ENCODE measurements at places on chromosomes 2 and 18.

- DNase-seq, result no peak
Measured at GRCh38 chr2:45293182-45293581, 283.9 kb upstream of the SIX2 start.

DNA sequence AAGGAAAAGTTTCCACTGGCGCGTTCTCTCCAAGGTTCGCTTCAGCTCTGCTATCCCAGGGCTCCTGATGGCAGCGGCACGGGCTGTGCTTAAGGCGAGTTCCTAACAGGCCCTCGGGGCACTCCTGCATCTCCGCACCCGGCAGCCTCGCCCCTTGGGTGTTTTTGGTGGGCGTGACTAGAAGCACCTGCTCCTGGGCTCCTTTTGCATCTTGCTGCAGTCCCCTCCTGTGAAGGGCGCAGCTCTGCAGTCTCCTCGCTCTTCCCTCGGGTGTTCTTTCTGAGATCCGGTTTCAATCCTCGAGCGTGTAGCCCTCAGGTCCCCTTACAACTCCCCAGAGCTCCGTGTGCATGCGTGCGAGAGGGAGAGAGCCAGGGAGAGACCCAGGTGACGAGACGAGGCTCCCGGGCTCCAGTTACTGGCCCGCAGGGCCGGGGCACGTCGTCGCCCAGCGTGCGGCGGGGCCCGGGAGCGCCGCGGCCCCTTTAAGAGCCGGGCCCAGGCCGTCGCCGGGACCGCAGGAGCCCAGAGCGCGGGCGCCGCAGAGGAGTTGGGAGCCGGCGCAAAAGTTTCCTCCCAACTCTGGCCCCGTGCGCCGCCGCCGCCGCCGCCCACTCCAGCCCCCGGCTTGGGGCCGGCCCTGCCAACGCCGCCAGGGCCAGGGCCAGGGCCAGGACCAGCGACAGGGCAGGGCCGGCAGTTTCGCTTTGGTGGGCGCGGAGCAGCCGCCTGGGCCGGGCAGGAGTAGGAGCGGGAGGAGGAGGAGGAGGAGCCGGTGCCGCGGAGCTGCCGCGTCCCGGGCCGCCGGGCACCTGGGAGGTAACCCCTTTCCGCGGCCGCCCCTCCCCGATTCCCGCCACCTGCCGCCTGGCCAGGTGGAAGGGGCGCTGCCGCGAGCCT, at the start of gene PARD3B:
Gene PARD3B, plus strand, starts transcription at position 515 of the 900 bp plus-strand sequence. CDS start 525 bp downstream, outside the sequence.
- DNase-seq, result peak; percentile 89

DNA sequence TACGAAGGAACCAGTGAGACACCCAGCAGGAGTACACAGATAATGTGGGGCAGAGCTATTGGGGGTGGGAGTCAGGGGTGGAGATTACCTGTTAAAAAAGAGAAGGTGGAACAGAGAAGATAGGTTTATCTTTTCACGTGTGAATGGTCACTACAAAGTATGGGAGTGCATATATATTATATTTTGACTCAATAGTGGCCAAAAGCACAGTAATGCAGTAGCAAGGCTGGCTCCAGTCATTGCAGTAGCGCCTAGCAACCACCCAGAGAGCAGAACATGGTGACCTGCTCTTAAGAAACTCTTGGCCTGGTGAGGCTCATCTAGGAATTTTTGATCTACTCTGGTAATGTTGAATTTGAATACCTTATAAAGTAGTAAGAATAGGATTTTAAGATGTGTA, 1.0 kb downstream of the IMPACT start:
- no peak for DNase-seq

DNA sequence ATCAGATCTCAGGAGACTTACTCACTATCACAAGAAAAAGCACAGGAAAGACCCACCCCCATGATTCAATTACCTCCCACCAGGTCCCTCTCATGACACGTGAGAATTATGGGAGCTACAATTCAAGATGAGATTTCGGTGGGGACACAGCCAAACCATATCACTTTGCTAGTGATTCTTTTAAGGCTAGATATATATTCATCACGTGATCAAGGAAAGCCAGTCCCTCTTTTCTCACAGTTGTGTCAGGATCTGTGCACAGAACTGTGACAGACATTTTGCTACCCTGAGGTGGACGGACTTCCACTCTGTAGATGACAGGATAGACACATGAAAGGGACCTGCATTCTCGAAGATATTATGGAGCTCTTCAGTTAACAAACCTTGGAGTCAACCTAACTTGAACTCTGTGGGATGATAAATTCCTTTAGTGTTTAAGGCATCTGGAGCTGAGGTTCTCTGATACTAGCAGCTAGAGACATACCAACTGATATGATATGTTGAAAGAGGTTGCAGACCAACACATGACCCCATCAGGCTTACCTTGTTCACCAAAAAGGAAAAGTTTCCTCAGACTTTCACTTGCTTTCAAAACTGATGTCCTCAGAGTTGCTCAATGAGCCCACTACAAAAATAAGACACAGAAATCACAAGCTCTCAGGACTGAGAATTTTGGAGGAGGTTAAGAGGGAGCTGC, 66.3 kb upstream of the SCG2 start:
- no peak for DNase-seq

DNA sequence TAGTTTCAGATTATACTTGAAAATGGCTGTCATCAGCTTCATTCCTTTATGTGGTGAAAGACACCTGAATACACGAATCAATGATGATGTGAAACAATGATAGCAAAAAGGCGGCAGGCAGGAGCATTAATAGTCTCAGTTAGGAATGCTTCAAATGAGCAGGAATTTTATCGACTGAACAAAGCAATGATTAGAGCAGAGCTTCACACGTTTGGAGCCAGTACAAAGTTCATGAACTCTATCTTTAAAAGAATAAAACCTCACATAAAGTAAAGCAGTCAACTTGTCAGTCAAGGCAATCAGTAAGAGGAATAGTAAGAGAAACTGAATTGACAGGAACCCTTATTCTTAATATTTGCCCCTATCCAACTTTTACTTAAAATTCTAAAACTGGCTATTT, 78.4 kb upstream of the SERTAD2 start:
- DNase-seq, result no peak

GRCh38 chr2:20141056-20141762, 83.7 kb downstream of the SDC1 start:
- DNase-seq, result no peak

DNA sequence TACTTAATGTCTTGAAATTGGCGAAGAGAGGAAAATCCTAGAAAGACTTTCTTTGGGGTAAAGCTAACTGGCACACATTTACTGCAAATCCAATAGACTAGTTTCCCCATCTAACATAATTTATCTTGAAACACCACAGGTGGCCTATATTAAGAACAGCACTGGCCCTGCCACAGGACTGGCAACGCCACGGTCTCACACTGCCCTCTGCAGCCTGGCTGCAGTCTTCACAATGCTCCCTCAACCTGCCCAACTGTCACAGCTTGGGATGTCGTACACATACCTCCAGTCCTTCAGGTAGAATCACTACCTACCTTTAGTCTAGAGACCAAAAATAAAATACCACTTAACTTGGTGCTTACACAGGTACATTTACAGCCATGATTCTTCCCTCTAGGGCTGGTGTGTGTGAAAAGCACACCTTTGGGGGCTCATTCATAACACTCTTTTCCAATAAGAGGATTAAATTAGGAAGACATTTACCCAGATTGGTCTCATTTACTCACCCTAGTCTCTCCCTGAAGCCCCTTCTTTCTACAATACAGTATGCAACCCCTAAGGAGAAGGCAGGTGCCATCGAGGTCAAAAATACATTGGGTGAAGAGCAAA, 222.2 kb downstream of the C1D start:
- peak; percentile 32 for DNase-seq

DNA sequence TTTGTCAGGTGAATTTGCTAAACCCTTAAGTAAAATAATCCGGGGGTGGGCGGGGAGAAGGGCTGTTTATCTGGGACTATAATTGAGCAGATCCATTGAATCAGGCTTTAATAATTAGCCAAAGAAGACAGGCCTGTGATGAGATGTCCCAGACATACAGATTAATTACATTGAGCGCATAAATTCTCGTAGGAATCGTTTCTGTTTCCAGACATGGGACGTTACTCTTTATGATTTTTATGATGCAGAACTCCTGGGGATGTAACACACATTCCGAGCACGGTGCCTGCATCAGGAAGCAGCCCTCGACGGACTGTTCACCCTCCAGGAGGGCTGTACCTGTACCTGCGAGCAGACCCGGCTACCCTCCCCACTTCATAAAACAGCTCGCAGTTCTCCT, 88.9 kb downstream of the SMIM21 start:
- DNase-seq, result no peak

DNA sequence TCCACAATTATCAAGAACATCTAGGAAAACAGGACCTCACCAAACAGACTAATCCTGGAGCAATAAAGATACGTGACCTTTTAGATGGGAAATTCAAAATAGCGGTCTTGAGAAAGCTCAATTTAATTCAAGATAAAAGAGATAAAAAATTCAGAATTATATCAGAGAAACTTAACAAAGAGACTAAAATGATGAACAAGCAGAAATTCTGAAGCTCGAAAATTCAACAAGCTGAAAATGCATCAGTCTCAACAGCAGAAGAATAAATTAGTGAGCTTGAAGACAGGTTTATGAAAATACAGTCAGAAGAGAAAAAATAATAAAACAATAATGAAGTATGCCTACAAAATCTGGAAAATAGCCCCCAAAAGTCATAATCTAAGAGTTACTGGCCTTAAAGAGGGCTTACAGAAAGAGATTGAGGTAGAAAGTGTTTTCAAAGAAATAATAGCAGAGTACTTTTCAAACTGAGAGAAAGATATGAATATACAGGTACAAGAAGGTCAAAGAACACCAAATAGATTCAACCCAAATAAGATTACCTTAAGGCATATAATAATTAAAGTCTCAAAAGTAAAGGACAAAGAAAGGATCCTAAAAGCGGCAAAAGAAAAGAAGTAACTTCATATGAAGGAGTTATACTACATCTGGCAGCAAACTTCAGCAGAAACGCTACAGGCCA, 13.2 kb downstream of the ORC4 start:
- no peak for DNase-seq

DNA sequence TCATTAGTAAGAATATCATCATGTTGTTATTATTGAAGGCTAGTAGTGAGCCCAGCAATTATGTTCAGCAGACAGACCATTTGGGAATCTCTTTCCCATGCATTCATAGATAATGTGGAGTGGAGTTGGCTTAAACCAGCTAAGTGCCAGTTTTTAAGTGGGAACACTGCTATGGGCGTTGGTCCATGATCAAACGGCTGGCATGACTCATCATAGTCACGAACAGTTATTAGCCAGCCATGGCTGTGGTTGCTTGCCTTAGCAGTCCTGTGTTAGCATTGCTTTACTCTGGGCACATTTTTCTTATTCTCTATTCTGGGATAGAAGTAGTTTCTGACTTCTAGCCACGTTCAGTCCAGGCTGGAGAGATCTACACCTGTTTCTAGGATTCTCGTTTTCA, 17.7 kb downstream of the EIF4E2 start:
- DNase-seq, result no peak

DNA sequence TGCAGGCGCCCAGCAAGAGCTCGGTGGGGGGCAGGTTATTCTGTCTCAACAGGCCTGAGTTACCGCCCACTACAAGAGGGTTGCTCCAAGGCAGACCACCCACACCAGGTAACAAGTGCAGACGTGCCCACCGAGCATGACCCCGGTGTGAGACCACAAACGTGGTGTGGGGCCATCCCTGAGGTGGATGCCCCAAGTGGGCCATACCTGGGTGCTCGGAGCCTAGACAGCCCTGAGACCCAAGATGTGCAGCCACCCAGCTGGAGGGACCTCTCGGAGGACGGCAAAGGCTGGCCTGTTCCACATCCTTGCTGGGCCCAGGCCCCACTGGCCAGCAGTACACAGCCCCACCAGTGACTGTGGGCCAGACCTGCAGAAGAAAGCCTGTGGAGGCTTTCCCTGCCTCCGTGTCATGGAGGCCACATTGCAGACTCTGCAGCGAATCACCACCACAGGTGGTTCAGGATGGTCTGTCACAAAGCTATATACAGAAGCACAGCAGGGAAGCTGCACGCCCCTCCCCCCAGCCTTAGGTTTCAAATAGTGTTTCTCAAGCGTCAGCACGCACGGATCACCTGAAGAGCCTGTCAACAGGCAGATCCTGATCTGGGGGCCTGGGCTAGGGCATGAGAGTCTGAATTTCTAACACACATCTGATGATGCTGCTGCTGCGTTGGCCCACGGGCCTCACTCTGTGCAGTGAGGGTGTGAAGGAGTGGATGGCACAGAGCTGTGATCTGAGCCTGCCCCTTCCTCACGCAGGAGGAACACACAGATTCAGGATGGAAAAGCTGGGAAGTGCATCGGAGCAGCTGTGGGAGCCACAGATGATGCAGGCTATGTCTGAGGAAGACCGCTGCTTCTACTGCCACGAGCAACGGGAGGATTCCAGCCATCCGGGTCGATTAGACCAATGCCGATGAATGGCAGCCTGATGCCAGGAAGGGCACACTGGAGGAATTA, 96.8 kb downstream of the UXS1 start:
- DNase-seq, result no peak

DNA sequence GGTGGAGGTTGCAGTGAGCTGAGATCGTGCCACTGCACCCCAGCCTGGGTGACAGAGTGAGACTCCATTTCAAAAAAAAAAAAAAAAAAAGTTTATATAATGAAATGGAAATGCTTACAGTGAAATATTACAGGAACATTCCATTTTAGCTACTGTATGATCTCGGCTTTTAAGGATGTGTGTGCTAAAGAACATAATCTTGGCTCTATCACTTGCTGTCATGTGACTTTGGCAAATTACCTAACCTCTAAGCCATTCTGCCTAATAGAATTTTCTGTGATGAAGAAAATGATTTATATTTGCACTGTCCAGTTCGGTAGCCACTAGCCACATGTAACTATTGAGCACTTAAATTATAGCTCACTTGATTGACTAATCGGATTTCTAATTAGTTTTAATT, 36.3 kb downstream of the SMAD4 start:
- no peak for DNase-seq

DNA sequence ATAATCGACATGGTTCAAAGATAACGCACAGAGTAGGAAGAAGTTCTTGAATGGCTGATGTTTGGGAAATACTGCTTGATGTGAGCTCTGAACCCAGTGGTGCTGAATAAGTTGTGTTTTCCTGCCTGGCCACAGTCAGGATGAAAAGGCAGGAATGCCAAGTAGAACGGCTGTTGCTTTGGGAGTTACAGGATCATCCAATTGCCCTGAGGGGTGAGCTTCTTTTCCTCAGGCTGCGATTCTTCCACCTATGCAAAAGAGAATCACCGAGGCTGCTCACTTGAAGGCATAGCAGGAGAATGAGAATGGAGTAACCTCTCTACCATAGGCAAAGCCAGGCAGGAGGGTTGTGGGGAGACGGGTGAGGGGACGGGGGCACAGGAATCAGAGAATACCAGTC, 14.4 kb upstream of the IGFBP2 start:
- no peak for DNase-seq

DNA sequence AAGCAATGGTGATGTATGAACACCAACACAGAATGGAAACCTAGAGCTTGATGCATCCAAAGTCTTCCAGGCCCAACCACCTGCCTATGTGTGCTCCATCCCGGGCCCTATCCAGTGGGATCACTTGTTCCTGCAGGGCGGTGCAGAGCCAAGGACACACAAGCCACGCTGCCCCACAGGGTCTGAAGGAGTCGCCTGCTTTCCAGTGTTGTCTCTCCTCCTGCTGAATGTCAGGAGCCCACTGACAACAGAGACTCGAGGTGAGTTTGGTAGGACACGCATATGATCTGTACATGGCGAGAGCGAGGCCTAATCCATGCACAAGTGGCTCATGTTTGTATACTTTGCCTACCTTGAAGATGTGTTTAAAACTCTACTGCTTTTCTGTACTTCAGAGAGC, 70.9 kb upstream of the FHL2 start:
- no peak for DNase-seq

- DNase-seq, result no peak
Measured at GRCh38 chr2:222451224-222451674, 26.9 kb downstream of the SGPP2 start.

- no peak for DNase-seq
Measured at GRCh38 chr2:98903064-98903355, 33.0 kb downstream of the CRACDL start.
